CD4-positive, alpha-beta T cell treated with Interleukin-15 for 1 hour (primary cell): ENCODE measurements at places on chromosomes 4 and X.

DNA sequence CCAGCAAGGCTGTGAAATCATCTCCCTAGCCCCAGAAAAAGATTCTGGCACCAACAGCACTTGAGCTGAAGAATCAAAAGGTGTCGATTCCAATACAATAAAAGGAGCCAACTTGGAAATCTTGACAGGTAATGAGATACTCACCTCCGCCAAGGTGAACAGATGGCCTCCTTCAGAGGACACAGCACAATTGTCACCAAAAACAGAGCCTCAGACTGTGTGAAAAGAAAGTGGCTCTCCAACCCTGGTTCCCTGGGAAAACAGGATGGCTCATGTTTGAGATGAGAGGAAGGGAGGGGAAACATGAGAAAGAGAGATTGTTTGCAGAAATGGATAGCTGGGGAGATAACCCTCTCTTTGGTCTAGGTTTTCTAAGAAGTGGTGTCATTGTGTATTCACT is 168.9 kb downstream of the HS3ST1 start:
- DNase-seq = no peak

DNA sequence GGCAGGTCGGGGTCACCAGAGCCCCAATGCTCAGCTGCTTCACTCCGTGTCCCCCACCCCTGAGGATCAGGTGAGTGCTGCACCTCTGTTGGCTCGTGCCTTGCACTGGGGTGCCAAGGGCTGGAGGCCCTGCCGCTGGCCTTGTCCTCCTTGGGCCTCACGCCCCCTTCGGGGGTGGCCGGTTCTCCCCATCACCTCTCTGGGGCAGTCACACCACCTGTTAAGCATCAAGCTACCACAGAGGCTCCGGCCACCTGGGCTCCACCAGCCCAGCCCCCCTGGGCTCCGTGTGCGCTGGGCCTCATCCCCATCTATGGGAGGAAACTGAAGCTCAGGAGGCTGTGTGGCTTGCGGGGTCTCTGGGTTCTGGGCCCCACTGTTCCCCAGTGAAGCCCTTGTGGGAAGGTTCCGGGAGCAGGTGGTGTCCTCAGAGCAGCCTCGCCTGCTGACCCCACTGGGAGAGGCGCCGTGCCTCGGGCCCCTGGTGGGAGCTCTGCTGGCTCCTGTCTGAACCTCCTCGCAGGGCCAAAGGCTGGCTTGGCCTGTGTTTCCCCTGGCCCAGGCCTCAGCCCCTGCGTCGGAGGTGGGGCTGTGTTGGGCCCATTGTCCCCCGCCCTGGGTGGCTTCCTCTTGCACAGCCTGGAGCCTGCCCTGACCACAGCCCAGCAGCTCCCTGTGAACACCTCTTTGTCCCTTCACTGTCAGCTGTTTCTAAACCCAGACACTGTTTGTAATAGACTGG is 30.8 kb downstream of the DOK7 start:
- no peak for DNase-seq

GRCh38 chr4:151460434-151460833 is 51.5 kb downstream of the FHIP1A start:
- DNase-seq = no peak

- DNase-seq = no peak
Observed at GRCh38 chr4:107330916-107331315, 294.8 kb upstream of the DKK2 start.

DNA sequence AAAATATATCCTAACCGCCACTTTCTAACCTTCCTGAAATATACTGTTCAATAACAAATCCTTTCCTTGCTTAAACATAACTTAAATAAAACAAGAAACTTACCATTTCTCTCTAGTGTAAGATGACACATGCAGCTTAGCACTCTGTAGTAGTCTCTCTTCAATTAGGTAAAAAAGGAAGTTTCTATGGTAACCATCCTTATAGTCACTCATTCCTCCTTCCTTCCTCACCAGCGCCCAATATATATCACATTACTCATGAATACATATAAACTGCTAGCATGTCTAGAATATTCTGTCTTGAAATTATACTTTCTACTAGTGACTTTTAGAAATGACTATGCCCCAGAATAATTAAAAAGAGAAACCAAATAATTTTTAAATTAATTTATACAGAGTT is 112.2 kb downstream of the SNCA start:
- no peak for DNase-seq

- DNase-seq = no peak
Observed at GRCh38 chr4:2500547-2500946, 31.6 kb downstream of the RNF4 start.
